Activated T-helper 2 cell treated with anti-CD3 and anti-CD28 coated beads, Interferon-gamma antibody, Interleukin-2, Interleukin-4, amounts not matched to agents 10 μg/mL and 5 μg/mL and 100 μg/mL, durations not matched to agents 14 hours and 24 hours and 36 hours (primary cell): ENCODE measurements at places on chromosomes 2 and 18. TPM values are rescaled to one million over a fixed set of nuclear protein-coding genes. Genes with fewer than 3 reads are reported as not detected.

The SLC19A3 gene
- total RNA-seq: not detected in 2 replicates

GRCh38 chr2:164430166-164430783, 191.0 kb downstream of the GRB14 start:
- no peak overlapping the region for H3K27ac ChIP-seq
- H3K27me3 ChIP-seq: no peaks in the 10 kb centered on the region
- no peak for DNase-seq
- H3K36me3 ChIP-seq: no peaks in the 10 kb centered on the region
- H3K4me3 ChIP-seq: no peak overlapping the region
- no peaks in the 10 kb centered on the region for H3K4me1 ChIP-seq

The ANKRD23 gene
- 7.0 and 9.1 TPM in 2 replicates for total RNA-seq

DNA sequence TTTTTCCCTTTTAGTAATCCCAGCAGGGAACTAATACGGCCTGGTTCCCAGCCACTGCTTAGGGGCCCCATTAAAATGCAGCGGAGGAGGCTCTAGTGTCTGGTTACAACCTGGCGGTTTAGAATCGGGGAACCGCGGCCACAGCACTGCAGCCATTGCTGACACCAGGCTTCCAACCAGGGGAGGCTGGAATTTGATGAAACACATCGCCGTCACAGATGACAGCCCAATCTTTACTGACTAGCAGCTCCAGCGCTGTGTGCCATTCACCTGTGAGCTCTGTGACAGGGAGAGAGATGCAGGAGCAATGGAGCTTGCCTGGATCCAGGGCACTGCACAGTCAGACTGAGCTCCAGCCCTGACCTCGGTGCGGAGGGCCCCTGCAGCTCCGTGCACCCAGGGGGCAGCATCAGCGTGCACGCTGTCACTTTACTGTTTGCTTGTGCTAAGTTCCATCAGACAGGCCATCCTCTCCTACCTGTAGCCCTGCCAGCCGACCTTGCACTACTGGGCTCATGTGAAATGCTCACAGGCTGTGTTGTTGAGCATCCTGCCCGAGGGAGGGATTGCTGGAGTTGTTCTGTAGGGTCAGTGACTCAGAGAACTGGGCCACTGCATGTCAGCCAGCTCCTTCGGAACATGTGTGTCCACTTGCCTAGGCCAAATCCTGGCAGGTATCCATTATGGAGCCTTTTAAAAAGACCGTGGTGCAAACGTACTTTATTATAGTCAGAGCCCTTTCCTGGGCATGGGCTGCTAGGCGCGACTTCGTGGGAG, 203.5 kb downstream of the SEPTIN10 start:
- no peaks in the 10 kb centered on the region for H3K36me3 ChIP-seq
- no peak for DNase-seq
- H3K4me1 ChIP-seq: no peaks in the 10 kb centered on the region
- H3K4me3 ChIP-seq: no peak overlapping the region
- no peak overlapping the region for H3K27ac ChIP-seq

- H3K4me3 ChIP-seq: no peak overlapping the region
- H3K27ac ChIP-seq: no peak overlapping the region
- no peaks in the 10 kb centered on the region for H3K36me3 ChIP-seq
- no peak for DNase-seq
- peaks cover 1% of the 10 kb centered on the region for H3K4me1 ChIP-seq
Measured at GRCh38 chr2:178700922-178701342, 106.3 kb downstream of the TTN start.

- H3K27me3 ChIP-seq: peaks cover 3% of the 10 kb centered on the region
- H3K36me3 ChIP-seq: no peaks in the 10 kb centered on the region
- no peak overlapping the region for H3K27ac ChIP-seq
- DNase-seq: no peak
- H3K4me1 ChIP-seq: no peaks in the 10 kb centered on the region
- H3K4me3 ChIP-seq: no peak overlapping the region
Measured at GRCh38 chr2:162385536-162385935, 41.6 kb downstream of the GCA start.

The ABCG5 gene
- 0.14 TPM in 2 replicates for total RNA-seq

DNA sequence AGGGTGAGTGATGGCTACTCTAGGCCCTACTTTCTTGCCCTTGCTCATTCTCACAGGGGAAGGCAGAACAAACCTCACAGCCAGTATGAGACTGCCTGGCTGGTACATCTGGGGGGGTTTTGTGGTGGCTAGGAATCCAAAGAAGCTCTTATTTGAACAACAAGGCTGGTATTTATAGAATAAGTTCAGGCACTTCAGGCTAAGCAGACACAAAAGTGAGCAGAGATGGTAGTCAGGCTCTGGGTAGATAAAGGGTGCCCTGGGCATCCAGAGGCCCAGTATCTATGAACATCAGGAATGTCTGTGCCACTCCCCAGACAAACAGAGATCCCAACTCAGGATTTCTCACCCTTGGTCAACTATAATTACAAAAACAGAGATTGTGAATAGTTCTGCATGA, 57.2 kb upstream of the RTN4 start:
- no peaks in the 10 kb centered on the region for H3K27me3 ChIP-seq
- H3K36me3 ChIP-seq: no peaks in the 10 kb centered on the region
- H3K4me3 ChIP-seq: no peak overlapping the region
- H3K27ac ChIP-seq: no peak overlapping the region
- H3K4me1 ChIP-seq: no peaks in the 10 kb centered on the region
- DNase-seq: no peak

GRCh38 chr2:197164141-197164754, 146.3 kb downstream of the ANKRD44 start:
- H3K4me3 ChIP-seq: no peak overlapping the region
- no peaks in the 10 kb centered on the region for H3K27me3 ChIP-seq
- peaks cover 16% of the 10 kb centered on the region for H3K36me3 ChIP-seq
- no peak for DNase-seq

- H3K4me1 ChIP-seq: peaks cover 15% of the 10 kb centered on the region
- peaks cover 1% of the 10 kb centered on the region for H3K27me3 ChIP-seq
- no peak overlapping the region for H3K4me3 ChIP-seq
- H3K27ac ChIP-seq: no peak overlapping the region
- DNase-seq: no peak
Measured at GRCh38 chr2:37829202-37829601, 95.9 kb upstream of the RMDN2 start.

DNA sequence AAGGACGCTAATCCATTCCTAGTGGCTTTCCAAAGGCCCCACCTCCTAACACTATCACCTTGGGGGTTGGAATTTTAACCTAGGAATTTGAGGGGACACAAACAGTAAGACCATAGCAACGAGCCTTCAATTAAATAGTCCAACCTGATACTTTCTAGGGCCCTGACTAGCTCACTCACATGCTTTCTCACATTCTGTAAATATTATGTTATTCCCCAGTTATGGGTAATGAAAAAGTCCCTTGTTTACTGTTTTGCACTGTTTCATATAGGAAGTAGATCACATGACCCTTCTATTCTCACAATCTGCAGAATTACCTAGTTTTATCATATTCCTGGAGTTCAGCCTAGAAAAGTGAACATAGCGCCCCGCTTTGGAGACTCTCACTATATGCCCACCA, 1212.1 kb upstream of the ACVR2A start:
- no peaks in the 10 kb centered on the region for H3K4me1 ChIP-seq
- H3K36me3 ChIP-seq: no peaks in the 10 kb centered on the region
- no peak overlapping the region for H3K4me3 ChIP-seq
- H3K27ac ChIP-seq: no peak overlapping the region
- H3K27me3 ChIP-seq: no peaks in the 10 kb centered on the region

GRCh38 chr2:122471753-122472152, 716.3 kb downstream of the TSN start:
- no peak overlapping the region for H3K4me3 ChIP-seq
- DNase-seq: no peak
- no peaks in the 10 kb centered on the region for H3K27me3 ChIP-seq
- H3K36me3 ChIP-seq: no peaks in the 10 kb centered on the region
- no peak overlapping the region for H3K27ac ChIP-seq

- H3K36me3 ChIP-seq: peaks cover 11% of the 10 kb centered on the region
- H3K27ac ChIP-seq: peak overlapping the region; percentile 81
- H3K4me1 ChIP-seq: peaks cover 52% of the 10 kb centered on the region
- peaks cover 2% of the 10 kb centered on the region for H3K27me3 ChIP-seq
- DNase-seq: no peak
Measured at GRCh38 chr2:36246320-36246990, 109.1 kb upstream of the CRIM1 start.

GRCh38 chr2:241037498-241037897, 39.1 kb downstream of the SNED1 start:
- peaks cover 3% of the 10 kb centered on the region for H3K27me3 ChIP-seq
- no peak for DNase-seq
- H3K36me3 ChIP-seq: no peaks in the 10 kb centered on the region
- peak overlapping the region; percentile 71 for H3K4me3 ChIP-seq
- peaks cover 20% of the 10 kb centered on the region for H3K4me1 ChIP-seq

GRCh38 chr18:68436485-68436884, 278.4 kb downstream of the TMX3 start:
- no peaks in the 10 kb centered on the region for H3K36me3 ChIP-seq
- H3K4me3 ChIP-seq: no peak overlapping the region
- no peak for DNase-seq
- no peak overlapping the region for H3K27ac ChIP-seq

The ABCG8 gene
- 0.23 TPM in 2 replicates for total RNA-seq
